ENCODE measurements at places on chromosomes 12 and 14.

GRCh38 chr12:77685901-77686300, 144.8 kb upstream of the NAV3 start:
- no peak for DNase-seq

DNA sequence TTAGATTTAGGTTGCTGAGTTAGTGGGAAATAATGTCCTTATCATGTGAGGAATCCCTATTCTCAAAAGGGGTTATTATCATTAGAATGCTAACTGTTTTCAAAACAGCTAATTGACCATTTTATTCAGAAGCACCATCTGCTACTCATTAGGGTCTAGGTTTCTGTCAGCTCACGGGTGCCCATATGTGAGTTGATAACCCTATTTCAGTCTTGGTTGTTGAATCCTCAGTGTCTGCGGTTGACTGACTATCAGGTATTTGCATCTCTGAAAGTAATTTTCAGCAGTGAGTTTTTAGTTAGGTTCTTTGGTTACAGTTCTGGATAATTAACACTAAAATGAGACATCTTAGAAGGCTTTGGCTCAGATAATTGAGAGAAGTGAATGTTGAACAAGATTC, 1404.0 kb downstream of the AACS start:
- DNase-seq = no peak

GRCh38 chr14:39614297-39614923, 182.2 kb upstream of the FBXO33 start:
- no peak for DNase-seq

GRCh38 chr14:90894241-90894640, 78.0 kb upstream of the TTC7B start:
- DNase-seq = no peak

GRCh38 chr14:71214241-71214640, 307.0 kb downstream of the PCNX1 start:
- no peak for DNase-seq

DNA sequence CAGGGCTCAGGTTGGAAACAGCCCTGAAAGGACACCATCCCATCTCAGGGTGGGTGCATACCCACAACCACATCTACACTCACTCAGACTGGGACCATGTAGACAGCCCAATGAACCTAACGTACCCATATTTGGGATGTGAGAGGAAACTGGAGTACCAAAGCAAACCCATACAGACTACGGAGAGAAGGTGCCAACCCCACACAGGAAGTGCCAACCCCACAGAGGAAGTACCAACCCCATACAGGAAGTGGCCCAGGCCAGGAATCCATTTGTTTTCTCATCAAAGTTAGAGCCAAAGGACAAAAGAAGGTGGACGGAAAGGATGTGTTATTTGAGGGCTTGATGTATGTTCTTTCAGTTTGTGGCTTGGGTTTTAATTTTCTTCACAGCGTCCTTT, 19.5 kb upstream of the SPIC start:
- peak; percentile 21 for DNase-seq

DNA sequence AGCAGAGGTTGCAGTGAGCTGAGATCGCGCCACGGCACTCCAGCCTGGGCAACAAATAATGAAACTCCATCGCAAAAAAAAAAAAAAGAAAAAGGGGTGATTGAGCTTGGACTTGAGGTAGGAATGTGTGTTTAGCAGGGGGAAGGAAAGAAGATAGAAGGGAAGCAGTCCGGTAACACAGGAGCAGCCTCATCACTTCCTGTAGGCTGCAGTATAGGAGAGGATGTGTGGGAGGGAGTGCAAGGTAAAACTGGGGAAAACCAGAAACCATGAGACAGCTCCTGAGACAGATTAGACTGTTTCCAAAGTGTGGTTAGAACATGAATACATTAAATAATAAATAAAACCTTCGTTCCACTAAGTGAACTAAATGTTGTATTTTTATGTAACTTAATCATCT, 49.2 kb downstream of the FGD4 start:
- DNase-seq = no peak

DNA sequence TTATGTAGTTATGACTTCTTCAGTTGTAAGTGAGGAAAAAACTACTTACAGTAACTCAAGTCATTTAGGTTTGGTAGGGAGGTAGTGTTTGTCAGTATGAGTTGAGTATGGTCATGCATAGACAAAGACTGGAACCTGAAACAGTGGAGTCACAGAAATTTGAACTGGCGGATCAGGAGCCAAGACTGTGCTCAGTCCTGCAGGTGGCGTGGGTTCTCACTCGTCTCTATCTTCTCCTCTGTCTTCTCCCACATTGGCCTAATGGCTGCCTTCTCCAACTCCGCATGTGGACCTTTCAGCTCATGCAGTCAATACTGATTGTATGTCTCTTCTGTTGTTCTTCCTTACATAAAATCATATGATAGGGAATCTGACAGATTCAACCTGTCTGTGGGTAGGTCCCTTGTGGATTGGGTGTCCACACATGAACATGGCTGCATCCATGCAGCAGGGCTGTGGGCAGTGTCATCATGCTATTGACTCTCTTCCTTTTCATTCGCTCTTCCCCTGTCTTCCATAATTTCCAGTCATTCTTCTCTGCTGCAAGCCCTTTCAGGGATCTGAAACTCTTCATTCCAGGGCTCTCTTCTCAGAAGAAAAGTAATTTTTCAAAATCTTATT, 78.8 kb upstream of the NEDD1 start:
- DNase-seq = no peak

DNA sequence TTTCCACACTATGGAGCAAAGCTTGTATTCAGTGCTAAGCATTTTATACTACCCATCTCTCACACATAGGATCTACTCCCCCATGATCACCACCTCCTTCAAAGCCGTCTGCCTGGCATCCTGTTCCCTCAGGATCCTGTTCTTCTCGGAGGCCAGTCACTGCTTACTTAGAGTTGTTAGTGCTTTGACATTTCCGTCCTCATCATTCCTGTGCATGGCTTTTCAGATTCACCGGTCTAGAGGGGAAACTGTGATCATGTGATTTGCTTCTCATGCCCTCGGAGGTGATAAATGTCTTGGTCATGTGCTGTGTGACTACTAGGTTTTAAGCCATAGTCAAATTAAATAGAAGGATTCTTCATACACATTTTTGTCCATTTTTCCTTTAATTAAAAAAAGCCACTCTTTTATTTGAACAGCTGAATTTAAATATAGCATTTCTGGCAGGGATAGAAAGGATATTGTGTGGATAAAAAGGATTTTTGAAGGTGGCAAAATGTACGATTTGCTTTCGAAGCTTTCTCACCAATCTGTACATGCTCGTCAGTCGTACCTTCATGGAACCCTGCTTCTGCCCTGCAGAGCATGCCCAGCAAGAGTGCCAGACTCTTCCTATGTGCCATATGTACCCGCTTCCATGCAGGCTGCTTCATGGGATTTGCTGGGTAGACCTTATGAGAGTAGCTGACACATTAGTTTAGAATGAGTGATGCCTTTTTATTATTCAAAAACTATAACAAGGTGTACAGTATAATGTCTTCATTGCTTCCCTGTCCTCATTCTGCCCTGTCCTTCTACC, 53.3 kb downstream of the BMAL2 start:
- no peak for DNase-seq

GRCh38 chr12:10241727-10242126, 29.1 kb downstream of the GABARAPL1 start:
- DNase-seq = no peak

GRCh38 chr14:34324363-34324795, 137.7 kb downstream of the SPTSSA start:
- DNase-seq = no peak

DNA sequence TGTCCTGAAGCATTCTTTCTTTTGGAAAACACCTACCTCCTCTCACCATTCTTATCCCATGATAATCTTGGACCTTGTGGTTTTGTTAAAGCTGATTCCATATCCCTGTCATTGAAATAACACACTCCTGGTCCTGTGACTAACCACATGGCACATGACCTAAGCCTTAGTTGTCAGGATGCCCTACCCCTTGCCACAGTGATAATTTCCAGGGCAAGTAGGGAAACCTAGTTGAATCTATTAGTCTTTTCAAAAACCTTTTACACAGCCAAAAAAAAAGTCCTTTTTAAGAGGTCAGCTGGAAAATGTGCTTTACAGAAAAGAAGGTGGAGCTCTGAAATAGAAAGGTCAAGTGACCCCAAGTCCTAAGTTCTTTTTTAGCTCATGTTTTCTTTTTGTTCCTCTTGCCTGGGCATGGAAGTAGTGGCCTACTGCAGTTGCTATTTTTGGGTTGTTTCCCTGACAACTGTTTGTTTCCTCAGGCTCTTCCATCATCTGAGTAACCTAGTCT, 608.4 kb downstream of the LRFN5 start:
- no peak for DNase-seq

GRCh38 chr12:68609998-68610369, 715 bp upstream of the RAP1B start:
- DNase-seq = no peak

DNA sequence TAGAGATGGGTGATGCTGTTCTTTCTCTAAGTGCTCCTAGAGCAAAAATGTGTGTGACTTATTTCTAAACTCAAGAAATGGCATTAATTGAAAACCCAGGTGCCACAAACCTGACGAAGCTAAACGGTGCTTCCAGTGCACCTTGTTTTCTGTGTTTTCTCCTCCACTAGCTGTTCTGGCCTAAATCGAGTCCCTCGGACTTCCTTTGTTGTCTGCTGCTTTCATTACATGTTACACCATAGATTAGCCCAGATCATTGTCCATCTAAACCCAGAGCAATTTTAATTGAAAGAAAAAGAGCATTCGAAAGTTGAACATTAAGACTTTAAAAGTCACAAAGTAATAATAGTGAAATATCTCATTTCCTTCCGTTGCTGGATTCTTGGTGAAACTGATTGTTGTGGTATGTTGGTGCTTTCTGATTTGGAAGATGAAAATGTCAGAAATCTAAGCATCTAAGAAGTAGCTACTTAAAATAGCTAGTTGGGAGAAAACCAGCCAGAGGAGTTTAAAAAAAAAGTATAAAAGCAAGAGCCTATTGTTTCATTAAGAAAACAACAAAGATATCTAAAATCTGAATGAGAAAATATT, 219.6 kb upstream of the G2E3 start:
- no peak for DNase-seq

- peak; percentile 65 for DNase-seq
Observed at GRCh38 chr12:116687888-116688287, 50.0 kb downstream of the SPRING1 start.

GRCh38 chr12:974271-974862, 16.7 kb upstream of the ERC1 start:
- DNase-seq = no peak

DNA sequence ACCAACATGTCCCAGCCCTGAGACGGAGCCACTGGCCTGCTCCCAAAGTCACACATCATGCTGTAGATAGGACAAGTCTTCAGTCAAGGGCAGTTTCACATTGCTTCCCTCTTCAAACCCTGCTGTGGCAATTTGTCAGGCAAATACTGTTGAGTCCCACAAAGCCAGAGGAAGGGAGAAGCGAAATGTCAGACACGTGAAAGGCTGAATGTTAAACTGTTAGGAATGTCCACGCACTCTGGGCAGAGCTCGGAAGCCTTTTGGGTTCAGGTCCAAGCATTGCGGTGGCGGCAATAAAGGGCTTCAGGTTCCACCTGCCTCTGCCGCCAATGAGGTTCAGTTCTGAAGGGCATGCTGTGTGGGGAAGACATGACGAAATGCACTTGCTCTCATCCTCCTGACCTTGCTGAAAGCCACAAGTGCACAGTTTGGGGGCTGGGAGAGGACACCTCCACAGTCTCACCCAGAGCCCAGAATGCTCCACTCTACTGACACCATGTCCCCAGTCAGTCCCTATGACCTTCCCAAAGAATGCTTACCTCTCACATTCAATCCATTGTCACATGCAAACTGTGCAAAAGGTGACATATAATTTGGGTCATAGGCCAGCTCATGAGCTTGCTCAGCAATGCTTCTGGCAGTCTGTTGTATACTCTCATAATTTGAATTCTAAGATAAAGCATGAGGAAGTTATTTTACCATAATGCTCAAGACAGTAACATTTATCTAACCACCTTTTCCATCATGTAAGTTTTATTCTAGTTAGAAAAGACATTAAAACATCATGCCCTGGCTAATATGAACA, 35.7 kb downstream of the RAD9B start:
- DNase-seq = no peak

- no peak for DNase-seq
Observed at GRCh38 chr12:112716099-112717093, 75.2 kb upstream of the RPH3A start.

GRCh38 chr12:102501773-102502172, 21.4 kb upstream of the IGF1 start:
- DNase-seq = no peak

- no peak for DNase-seq
Observed at GRCh38 chr12:53618275-53618674, 7.9 kb downstream of the ATF7 start.

- DNase-seq = no peak
Observed at GRCh38 chr12:90611891-90612290, 343.1 kb downstream of the CCER1 start.

DNA sequence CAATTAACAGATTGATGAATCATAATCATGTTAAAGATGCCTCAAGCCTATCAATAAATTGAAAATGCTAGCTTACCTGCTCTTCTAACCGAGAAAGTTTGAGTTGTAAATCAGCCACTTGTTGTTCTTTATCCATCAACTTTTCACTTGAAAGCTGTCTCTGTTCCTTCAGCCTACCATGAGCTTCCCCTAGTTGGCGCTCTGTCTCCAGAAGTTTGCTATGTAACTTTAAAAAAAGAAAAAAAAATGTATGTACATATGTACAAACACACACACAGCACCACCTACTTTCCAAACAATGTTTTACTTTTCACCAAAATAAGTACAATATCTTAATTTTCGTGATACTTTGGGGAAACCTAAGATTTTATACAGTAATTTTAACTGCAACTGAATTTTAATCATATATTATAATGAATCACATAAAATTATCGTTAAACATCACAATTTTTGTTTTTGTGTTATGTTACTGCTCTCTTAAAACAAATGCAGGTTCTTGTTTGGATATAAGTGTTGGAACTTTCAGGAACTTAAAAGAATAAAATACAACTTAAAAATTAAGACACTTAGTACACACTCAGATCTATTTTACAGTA, 101.2 kb downstream of the EEA1 start:
- DNase-seq = peak; percentile 30

GRCh38 chr12:62731055-62731820, 203.7 kb downstream of the PPM1H start:
- no peak for DNase-seq

GRCh38 chr12:43118881-43119280, 433.1 kb downstream of the ADAMTS20 start:
- no peak for DNase-seq

- DNase-seq = no peak
Observed at GRCh38 chr14:31128601-31129526, 78.7 kb downstream of the HECTD1 start.

DNA sequence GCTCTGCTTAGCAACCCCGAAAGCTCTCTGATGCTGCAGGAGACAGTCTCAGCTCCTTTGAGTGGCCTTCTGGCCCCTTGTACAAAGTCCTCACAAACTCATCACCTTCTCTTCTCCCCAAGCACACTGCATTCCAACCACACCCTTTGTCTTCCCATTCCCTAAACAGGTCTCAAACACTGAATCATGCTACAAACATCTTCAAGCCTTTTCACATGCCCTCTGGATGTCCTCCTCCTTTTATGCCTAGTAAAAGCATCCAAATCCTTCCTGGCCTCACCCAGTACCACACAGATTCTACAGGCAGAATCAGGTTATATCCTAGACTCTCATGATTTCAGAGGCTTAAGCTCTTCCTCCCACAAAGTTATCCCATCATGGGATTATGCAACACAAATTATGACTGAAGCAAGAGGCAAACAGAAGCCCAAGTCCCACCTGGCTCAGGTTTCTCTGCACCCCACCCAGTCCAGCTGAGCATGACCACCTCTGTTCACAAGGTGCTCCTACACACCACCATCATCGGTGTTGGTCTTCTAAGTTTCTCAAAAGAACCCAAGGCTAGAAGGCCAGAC, 61.4 kb upstream of the PCED1B start:
- no peak for DNase-seq

- no peak for DNase-seq
Observed at GRCh38 chr14:35390577-35391387, 13.8 kb downstream of the NFKBIA start.

All from stimulated activated CD4-positive, alpha-beta T cell treated with anti-CD3 and anti-CD28 coated beads, Interleukin-2, amount 100 ng/mL, for 24 hours (primary cell).